ENCODE measurements at places on chromosomes 16 and 17. TPM values are rescaled to one million over a fixed set of nuclear protein-coding genes. Genes with fewer than 3 reads are reported as not detected.

The KRT34 gene
- not detected for total RNA-seq

The ZNF205 gene
- 20.0 TPM for total RNA-seq

The CES5A gene
- total RNA-seq = not detected

The ZACN gene
- total RNA-seq = not detected

The SLFN12L gene
- total RNA-seq = 1.6 TPM

- no peaks in the 10 kb centered on the region for H3K27me3 ChIP-seq
- no peak overlapping the region for H3K4me3 ChIP-seq
- H3K36me3 ChIP-seq = peaks cover 12% of the 10 kb centered on the region
- H3K27ac ChIP-seq = peak overlapping the region; percentile 9
Observed at GRCh38 chr17:75238684-75239191, 22.7 kb downstream of the GGA3 start.

All from body of pancreas (tissue), 4 donors.